ENCODE measurements at places on chromosomes 16 and 17. TPM values are rescaled to one million over a fixed set of nuclear protein-coding genes. Genes with fewer than 3 reads are reported as not detected.

Gene TAT
- not detected for total RNA-seq

Gene LRRC46
- 0.44 TPM for total RNA-seq

DNA sequence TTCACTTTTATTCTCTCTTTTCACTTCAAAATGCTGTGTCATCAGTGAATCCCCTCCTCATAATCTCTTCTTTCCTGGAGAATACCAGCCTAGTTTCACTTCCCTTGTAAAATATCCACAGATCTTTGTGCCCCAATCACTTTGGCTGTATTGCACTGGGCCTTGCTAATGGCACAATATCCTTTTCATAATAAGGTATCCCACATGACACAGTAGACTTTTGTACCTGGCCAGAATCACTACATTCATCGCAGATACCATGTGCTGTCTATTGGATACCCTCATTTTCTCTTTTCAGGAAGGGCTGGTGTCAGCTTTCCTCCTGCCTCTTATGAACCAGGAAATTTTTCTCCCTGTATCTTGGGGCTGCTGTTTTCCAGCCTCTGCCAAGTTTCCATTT lies 25.7 kb upstream of the TOX3 start:
- no peak for DNase-seq
- H3K4me1 ChIP-seq: no peaks in the 10 kb centered on the region
- H3K36me3 ChIP-seq: no peaks in the 10 kb centered on the region
- no peak overlapping the region for H3K27ac ChIP-seq
- no peak overlapping the region for H3K4me3 ChIP-seq
- H3K27me3 ChIP-seq: no peaks in the 10 kb centered on the region

DNA sequence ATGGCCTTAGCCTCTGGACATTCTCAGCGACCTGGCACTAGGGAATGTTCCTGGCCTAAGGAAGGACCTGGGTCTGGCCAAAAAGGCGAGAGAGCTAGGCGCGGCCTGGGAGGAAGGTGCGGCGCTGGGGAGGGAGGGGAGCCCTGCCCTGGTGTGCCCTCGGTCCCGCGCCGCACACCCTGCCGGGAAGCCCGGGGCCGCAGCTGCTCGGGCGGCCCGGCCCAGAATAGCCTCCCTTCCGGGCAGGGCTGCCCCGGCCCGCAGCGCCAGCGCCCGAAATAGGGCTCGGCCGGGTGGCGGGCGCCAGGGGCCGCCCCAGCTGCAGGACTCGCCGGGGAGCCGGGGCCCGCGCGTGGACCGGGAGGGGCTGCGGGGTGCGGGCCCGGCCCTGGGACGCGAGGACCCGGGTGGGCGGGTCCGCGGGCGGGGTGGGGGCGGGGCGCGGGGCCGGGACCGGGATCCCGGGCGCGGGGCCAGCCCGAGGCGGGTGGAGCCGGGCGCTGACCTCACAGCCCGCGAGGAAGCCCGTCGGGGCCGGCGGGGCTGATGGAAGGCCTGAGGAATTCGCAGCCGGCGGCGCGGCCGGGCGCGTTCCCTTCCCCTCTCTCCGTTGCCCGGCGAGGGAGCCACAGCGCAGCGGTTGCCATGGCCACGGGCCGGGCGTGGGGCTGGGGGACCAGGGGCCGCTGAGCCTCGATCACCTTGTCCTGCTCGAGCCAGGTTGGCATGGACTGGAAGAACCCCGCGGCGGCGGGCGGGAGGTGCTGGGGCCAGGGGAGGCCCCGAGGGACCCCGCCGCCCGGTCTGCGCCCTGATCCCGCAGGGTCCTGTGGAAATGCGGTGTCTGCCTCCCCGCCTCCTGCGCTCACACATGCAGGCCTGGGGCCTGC lies 18.1 kb downstream of the SOCS3 start:
- H3K4me1 ChIP-seq: peaks cover 22% of the 10 kb centered on the region
- peak overlapping the region; percentile 97 for H3K27ac ChIP-seq
- no peaks in the 10 kb centered on the region for H3K36me3 ChIP-seq
- H3K4me3 ChIP-seq: peak overlapping the region; percentile 33
- DNase-seq: peak; percentile 71
- H3K27me3 ChIP-seq: no peaks in the 10 kb centered on the region

DNA sequence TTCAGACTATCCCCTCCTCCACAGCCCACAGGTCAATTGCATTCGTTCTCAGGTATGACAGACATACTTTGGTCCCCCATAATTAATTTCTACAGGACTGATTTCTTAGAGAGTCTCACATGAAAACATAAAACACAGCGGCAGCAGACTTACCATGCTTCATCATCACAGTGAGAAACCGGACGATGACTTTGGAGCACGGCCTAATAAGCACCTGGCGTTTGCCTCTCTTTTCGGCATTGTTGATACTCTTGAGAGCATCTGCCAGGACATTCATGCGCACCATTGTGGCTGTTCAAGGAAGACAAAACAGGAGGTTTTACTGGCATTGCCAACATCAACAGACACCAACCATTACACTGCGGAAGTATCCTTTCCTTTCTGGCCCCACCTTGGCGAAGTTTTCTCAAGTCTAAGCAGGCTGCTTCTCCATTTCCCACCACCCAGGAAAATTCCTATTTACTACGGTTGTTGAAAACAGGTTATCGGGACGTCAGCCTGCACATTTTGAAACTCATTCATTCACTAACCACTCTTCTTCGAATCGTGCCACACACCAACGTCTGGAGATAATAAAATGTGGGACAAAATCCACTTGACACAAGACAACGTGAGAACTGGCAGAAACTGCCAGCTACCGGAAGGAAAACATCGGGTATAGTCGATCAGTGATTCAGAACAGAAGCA lies 1.2 kb downstream of the RPS15A start:
- no peaks in the 10 kb centered on the region for H3K27me3 ChIP-seq
- peak overlapping the region; percentile 89 for H3K27ac ChIP-seq
- DNase-seq: no peak
- peaks cover 73% of the 10 kb centered on the region for H3K36me3 ChIP-seq
- peak overlapping the region; percentile 79 for H3K4me3 ChIP-seq

DNA sequence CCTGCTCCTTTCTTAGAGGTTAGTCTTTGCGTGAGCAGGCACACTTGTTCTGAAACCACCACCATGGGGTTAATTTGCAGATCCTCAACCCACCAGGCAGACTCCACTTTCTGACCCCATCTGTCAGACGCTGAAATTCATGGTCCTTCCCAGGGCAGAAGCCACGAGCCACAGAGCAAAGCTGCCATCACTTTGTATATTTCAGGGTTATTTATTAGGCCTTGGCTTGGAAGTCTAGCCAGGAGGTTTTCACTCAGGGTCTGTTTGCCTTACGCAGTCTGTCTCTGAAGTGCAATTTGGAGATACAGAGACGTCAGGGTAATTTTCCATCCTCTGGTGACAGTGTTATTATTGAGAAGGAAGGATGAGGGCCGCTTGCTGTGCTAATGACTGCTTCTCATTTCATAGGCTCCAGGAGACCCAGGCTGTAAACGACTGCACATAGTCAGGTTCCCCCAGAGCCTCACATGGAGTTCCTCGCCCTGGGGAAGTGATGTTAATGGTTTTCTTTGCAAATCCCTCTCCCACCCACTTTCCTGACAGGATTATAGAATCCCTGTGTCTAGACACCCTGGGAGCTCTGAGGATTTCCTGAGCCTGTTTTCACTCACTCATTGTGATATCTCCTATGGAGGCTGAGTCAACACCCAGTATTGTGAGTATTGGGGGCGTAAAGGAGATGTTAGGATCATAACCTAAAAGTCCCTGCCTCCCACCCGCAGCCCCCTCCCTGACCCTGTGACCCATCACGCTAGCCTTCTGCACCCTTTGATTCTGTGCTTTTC lies 269.0 kb downstream of the ABCC12 start:
- H3K36me3 ChIP-seq: no peaks in the 10 kb centered on the region
- no peak overlapping the region for H3K27ac ChIP-seq
- no peaks in the 10 kb centered on the region for H3K27me3 ChIP-seq
- no peak overlapping the region for H3K4me3 ChIP-seq

DNA sequence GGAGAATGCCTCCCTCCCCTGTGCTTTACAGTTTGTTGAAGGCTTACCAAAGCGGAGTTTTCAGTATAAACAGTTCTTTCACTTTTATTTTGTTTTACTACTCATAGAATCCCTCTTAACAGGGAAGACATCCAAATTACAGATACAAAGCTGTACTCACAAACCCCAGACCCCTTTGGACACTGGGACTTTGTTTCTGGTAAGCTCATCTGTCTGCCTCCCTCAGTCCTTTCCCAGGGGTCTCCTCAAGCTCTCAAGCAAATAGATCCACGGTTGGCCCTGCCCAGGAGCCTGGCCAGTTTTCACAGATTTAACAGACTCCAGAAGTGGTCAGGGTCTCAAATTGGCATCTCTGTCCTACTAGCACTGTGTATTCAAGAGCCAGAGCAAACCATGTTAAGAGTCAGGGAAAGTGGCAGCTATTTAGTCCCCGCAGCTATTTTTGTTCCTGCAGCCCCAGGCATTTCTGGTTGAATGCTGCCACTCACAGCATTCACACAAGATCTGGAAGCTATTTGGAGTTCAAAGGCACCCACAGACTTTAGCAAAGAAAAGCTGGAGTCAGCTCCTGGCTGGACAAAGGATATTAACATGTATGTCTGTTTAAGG lies 54.2 kb downstream of the TMEM100 start:
- no peak overlapping the region for H3K4me3 ChIP-seq
- no peaks in the 10 kb centered on the region for H3K36me3 ChIP-seq
- H3K27ac ChIP-seq: no peak overlapping the region
- H3K4me1 ChIP-seq: peaks cover 44% of the 10 kb centered on the region
- H3K27me3 ChIP-seq: no peaks in the 10 kb centered on the region
- DNase-seq: no peak

Gene NOXO1
- total RNA-seq: 5.6 TPM

GRCh38 chr17:63437287-63438091 lies 8.6 kb downstream of the CYB561 start:
- peaks cover 42% of the 10 kb centered on the region for H3K4me1 ChIP-seq
- no peaks in the 10 kb centered on the region for H3K36me3 ChIP-seq
- peak; percentile 70 for DNase-seq
- H3K27ac ChIP-seq: no peak overlapping the region
- H3K4me3 ChIP-seq: no peak overlapping the region
- H3K27me3 ChIP-seq: no peaks in the 10 kb centered on the region

Gene RBL2
- total RNA-seq: 62.1 TPM

DNA sequence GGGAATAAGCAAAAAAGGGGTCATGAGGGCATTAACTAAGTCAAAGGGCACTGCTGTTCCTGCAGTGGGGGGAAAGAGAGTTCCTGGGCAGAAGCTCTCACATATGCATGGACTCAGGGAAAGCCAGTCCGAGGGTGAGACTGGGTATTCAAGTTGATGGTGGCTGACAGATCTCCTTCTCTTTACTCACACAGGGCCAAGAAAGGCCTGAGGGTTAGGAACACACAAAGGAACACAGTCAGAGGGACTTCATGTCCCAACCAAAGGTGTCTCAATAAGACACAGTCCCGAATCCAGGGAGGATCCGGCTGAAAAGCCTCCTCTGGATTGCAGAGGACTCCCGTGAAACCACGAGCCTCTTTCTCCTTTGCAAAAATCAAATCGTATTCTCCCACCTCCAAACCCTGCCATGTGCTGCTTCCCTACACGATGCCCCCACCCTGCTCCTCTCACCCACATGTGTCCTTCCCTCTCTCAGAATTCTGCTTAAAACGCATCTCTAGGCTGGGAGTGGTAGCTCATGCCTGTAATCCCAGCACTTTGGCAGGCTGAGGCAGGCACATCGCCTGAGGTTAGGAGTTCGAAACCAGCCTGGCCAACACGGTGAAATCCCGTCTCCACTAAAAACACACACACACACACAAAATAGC lies 23.6 kb downstream of the CUEDC1 start:
- peak overlapping the region; percentile 13 for H3K27ac ChIP-seq
- no peaks in the 10 kb centered on the region for H3K27me3 ChIP-seq
- no peak overlapping the region for H3K4me3 ChIP-seq
- no peak for DNase-seq

DNA sequence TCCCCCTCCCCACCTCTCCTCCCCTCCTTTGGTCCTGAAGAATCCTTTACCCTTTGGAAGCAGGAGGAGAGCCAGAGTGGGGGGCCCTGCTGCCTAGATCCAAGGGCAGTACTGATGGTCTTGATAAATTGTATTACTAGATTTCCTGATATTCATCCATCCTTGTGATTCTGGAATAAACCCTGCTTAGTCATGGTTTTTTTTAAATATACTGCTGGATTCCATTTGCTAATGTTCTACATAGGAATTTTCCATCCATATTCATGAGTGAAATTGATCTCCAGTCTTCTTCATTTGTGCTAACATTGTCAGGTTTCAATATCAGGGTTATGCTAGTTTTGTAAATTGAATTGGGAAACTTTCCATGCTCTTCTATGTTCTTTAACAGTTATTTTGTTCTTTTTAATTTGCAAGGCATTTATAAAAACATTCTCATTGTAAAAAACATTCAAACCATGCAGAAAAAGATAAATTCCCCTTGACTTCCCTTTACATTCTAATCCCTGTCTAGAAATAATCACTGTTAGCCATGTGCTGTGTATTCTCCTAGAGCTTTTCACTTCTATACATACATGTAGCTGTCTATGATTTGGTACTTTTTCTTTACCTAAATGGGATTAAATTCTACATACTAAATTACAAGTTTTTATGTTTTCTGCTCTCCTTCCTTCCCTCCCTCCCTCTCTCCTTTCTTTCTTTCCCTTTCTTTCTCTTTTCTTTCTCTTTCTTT lies 56.7 kb downstream of the CCDC42 start:
- H3K4me3 ChIP-seq: no peak overlapping the region
- no peaks in the 10 kb centered on the region for H3K4me1 ChIP-seq
- peaks cover 19% of the 10 kb centered on the region for H3K27me3 ChIP-seq
- no peak for DNase-seq

DNA sequence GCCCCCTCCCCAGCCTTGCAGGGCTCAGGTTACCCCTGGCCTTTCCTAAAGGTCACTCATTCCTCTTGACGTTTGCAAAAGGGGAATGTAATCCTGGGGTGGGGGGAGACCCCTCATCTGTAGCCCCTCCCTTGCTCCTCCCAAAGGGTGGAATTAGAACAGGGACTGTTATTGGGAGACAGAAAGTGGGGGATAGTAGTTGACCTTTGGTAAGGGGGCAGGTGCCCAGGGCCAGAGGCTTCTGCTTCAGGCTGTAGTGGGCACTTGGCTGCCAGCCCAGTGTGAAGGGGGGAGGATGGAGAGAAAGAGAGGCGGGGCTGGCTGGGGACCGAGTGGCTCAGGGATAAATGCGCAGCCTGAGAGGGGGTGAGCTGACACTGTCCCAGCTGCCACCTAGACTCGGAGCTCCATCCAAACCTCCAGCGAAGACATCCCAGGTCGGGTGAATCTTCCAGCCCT lies at the start of gene ENO3:
Gene ENO3, plus strand, starts transcription at position 374 of the 459 bp plus-strand sequence. CDS start 711 bp downstream, outside the sequence.
- peaks cover 16% of the 10 kb centered on the region for H3K36me3 ChIP-seq
- H3K4me3 ChIP-seq: peak within 1 kb of the TSS; percentile 87
- H3K27me3 ChIP-seq: no peaks in the 10 kb centered on the region
- H3K27ac ChIP-seq: peak within 1 kb of the TSS; percentile 100
- peaks cover 33% of the 10 kb centered on the region for H3K4me1 ChIP-seq

GRCh38 chr17:266219-266618 lies 84.8 kb upstream of the DOC2B start:
- no peaks in the 10 kb centered on the region for H3K4me1 ChIP-seq
- H3K27ac ChIP-seq: no peak overlapping the region
- no peaks in the 10 kb centered on the region for H3K27me3 ChIP-seq
- peak; percentile 23 for DNase-seq

Measured in left lung (tissue), 14 donors.